ENCODE measurements at places on chromosomes 16 and 17. TPM values are rescaled to one million over a fixed set of nuclear protein-coding genes. Genes with fewer than 3 reads are reported as not detected.

GRCh38 chr17:62591333-62591732 is 36.1 kb upstream of the MRC2 start:
- DNase-seq = no peak

DNA sequence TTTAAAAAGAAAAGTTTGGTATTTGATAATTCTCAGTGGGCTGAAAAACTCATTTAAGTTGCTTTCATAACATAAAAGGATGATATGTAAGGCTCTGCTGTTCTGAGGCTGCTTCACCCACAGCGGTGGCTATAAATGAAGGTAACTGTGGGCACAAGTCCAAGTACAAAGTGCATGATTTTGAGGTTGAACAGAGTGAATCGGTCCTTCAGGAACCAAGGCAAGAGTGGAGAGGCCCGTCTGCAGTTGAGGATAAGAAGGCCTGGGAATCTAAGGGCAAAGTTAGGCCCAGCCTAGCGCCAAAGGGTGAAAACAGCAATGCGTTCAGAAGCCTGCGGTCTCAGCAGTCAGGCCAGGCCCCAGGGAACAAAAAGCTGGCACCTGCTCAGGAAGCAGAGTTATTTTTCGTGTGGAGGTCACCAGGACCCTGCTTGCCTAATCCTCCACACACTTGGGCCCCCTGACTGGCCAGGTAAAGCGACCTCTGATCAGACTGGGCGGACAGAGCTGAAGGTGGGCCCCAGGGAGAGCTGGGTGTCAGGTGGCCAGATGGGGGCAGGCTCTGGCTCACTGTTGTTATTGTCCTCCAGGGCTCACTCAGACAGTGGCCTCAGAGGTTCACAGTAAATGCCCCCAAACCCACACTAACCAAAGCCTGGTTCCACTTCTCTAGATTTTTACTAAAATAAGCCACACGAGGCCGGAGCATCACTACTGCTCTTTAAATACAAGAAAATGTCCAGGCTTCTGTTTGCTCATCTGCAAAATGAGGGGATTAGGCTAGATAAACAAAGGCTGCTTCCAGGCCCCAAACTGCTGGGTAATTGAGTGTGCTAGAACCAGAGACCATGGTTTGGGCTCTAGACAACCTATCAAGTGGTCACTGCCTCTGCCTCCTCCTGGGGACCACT is 46.5 kb downstream of the TEX2 start:
- DNase-seq = no peak

CLEC3A gene
- not detected for total RNA-seq

DNA sequence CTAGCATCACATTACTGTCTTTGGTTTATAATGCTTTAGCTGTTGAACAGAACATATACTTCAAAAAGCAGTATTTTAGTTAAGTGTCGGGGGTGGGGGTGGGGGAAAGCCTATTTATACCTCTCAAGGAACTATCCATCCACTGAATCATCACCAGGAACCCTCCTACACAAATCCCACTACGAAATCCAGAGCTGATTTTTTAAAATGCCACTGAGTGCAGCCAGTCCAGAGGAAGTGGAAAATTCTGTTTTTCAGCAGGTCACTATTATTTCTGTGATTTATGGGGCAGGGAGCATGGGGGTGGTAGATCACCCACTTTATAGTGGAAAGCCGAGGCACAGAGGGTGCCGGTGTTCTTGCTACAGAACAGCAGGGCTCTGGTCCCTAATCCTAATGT is 284.1 kb downstream of the SOX9 start:
- no peak for DNase-seq

DNA sequence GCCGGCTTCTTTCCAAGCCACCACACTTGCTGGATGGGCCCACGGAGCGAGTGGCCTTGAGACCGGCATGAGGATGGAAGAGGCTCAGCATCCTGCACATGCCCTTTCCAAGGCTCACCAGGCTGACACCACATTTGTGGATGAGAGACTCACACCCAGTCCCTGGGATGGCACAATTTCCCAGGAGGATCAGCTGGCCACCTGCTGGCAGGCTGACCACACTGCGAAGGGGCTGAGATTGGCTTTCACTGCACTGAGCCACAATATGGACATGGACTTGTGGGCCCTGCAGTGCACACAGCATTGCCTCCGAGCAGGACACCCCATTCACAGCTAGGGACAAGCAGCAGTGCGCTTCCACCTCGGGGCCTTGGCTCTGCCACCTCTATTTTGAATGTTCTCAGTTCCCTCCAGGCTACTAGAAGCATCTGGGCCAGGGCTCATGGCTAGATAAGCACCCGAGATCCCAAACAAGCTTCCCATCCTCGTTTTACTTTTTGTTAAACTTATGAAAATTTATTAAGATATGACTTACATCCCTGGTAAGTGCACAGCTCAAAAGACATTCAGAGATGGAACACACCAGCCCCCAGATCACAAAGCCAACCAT is 25.3 kb upstream of the KSR1 start:
- DNase-seq = no peak

DNA sequence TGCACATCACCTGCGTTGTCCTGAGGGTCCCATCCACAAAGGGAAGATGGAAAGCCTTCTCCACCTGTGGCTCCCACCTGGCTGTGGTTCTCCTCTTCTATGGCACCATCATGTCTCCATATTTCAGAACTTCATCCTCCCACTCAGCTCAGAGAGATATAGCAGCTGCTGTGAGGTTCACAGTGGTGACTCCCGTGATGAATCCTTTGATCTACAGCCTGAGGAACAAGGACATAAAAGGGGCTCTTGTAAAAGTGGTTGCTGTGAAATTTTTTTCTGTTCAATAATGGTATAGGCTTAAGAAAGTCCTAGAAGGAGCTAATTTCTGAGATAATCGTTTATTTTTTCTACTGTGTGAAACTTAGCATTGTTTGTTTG is 18.7 kb downstream of the ZNF200 start:
- DNase-seq = no peak

HP gene
- 63.2 TPM for total RNA-seq

AANAT gene
- total RNA-seq = not detected

DNA sequence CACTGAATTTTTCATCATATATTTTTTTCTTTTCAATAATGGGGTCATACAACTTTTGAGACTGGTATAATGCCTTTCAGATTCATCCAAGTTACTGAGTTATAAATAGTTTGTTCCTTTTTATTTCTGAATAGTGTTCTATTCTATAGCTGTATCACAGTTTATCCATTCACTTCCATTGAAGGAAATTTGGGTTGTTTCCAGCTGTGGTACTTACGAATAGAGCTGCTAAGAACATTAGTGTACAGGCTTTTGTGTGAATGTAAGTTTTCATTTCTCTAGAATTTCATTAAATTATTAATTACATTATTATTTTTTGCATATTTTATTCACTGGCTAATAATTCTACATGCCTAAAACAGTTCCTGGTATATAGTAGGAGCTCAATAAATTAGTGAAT is 52.9 kb downstream of the SNTB2 start:
- DNase-seq = no peak

DNA sequence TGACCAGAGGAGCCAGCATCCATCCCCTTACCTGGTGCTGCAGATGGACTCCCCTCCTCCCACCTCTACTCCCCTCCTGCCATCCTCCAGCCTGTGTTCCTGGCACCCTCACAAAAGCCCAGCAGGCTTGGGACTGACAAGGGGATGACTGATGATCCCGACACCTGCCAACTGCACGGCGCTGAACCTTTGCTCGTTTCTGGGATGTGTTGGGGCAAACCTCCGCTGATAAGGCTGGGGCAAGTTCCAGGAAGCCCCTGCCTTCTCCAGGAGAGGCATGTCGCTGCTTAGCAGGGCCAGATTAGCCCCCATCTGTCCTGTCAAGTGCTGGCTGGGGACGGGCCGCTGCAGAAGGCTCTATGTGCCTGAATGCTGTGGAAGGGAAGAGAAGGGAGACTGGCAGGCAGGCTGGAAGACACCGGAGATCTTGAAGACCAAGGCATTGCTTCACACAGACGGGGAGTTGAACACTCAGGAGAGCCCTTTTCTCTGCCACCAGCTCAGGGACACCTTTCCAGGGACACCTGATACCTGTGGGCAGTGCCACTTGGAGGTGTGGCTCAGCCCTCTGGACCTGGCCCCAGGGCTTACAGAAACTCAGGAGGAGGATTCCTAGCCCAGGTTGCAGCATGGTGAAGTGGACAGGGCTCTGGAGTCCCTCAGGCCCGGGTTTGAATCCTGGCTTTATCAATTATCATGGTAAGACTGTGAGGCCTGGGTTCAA is 973 bp upstream of the KRT15 start:
- DNase-seq = no peak

OR3A3 gene
- not detected for total RNA-seq

GRCh38 chr16:12803203-12804093 is at the start of gene CPPED1:
TSS of gene CPPED1 (minus strand) at chr16:12803887. CDS start at chr16:12803776, 111 bp downstream.
- DNase-seq = peak; percentile 97

- no peak for DNase-seq
Measured at GRCh38 chr17:13931800-13932460, 137.4 kb upstream of the COX10 start.

- DNase-seq = no peak
Measured at GRCh38 chr17:57178839-57179238, 77.5 kb upstream of the MSI2 start.

- DNase-seq = no peak
Measured at GRCh38 chr17:54967621-54968261, 713 bp downstream of the COX11 start.

SP6 gene
- total RNA-seq = 1.9 TPM

DNA sequence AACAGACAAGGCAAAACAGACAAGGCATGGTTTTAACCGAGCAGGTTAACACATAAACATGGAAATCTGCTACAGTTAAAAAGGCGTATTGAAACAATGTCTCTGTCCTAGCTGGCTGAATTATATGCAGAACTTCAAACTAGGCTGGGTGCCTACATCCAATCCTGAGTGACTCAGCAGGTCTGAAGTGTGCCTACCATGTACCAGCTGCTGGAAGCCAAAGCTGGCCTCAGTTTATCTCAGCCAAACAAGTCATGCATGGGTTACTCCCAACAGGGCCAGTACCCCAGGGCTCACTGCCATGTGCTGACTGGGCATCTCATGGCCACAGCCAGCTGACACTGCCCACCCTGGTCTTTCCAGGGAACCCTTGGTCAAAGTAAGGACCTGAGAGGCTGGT is 4.0 kb downstream of the C1QBP start:
- DNase-seq = no peak

DNA sequence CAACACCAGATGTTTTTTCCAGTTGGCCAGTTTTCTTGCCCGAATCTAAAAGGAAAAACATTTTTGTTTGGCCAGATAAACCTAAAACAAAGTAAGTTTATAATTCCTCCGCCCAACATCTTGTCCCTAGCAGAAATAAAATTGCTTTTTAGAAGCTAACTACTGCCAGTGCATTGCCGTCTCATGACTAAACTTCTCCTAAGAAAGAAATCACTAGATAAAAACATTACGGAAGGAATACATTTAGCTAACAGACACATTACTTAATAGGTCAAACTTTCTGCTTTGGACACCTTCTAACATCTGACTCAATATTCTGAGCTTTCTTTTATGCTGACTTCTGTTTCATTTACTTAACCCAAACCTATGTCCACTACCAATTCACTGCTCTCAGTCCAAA is 36.2 kb downstream of the FBXL20 start:
- no peak for DNase-seq

DNA sequence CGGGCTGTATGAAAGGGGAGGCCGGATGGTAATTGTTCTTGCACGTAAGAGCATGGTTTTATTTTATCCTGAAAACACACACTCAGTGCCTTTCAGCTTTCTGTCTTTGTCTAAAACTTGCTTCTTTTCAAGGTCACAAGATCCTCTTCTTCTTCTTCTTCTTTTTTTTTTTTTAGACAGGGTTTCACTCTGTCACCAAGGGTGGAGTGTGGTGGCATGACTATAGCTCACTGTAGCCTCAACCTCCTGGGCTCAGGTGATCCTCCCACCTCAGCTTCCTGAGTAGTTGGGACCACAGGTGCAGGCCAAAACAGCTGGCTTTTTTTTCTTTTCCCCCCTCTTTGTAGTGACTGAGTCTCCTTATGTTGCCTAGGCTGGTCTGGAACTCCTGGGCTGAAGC is 15.9 kb upstream of the ZNF629 start:
- DNase-seq = no peak

Data from mesenteric fat pad (tissue), 1 donor.